Activated naive CD8-positive, alpha-beta T cell treated with anti-CD3 and anti-CD28 coated beads for 36 hours (primary cell): ENCODE measurements at places on chromosomes 6 and 20. TPM values are rescaled to one million over a fixed set of nuclear protein-coding genes. Genes with fewer than 3 reads are reported as not detected.

DNA sequence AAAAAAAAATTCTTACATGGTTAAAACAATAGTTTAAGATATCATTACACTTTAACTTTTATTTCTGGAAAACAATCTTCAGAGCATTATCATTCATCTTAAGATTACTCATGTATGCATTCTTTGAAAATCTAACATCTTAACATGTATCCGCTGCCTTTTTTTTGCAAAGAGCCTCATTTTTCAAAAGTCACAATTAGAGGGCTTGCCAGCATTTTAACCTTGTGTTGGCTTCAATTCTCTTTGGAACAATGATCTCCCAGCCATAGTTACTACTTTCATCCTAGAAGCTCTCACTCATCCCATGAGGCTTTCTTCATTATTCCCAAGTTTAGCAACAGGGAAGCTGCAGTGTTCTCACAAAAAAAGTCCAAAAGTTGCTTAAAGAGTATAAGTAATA is 330.8 kb downstream of the BCKDHB start:
- DNase-seq: no peak
- peaks cover 3% of the 10 kb centered on the region for H3K36me3 ChIP-seq
- H3K27me3 ChIP-seq: no peaks in the 10 kb centered on the region
- H3K27ac ChIP-seq: no peak overlapping the region
- H3K4me3 ChIP-seq: no peak overlapping the region
- no peaks in the 10 kb centered on the region for H3K4me1 ChIP-seq

DNA sequence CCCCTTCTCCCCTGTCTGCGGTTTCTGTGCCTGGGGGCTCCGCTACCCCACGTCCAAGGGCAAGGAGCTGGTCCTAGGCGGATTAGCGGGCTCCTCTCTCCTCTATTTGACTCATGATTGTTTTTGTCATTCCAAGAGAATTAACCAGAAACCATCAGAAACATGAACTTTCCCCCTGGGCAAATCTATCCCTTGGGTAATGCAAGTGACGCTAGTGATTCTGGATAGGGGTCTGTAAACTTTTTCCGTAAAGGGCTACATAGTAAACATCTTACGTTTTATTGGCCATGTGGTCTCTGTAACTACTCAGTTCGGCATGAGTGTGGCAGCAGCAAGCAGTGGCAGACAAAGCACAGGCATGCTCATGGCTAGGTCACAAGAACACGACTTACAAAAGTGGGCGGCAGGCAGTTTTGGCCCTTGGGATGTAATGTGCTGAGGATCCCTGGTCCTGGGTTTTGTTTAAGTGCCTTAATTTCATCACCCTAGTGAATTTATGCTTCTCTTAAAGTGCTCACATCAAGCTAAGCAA is 654 bp downstream of the CST11 start:
- DNase-seq: no peak
- no peaks in the 10 kb centered on the region for H3K36me3 ChIP-seq
- no peaks in the 10 kb centered on the region for H3K27me3 ChIP-seq
- H3K4me1 ChIP-seq: peaks cover 16% of the 10 kb centered on the region
- H3K4me3 ChIP-seq: no peak overlapping the region
- H3K27ac ChIP-seq: no peak overlapping the region

DNA sequence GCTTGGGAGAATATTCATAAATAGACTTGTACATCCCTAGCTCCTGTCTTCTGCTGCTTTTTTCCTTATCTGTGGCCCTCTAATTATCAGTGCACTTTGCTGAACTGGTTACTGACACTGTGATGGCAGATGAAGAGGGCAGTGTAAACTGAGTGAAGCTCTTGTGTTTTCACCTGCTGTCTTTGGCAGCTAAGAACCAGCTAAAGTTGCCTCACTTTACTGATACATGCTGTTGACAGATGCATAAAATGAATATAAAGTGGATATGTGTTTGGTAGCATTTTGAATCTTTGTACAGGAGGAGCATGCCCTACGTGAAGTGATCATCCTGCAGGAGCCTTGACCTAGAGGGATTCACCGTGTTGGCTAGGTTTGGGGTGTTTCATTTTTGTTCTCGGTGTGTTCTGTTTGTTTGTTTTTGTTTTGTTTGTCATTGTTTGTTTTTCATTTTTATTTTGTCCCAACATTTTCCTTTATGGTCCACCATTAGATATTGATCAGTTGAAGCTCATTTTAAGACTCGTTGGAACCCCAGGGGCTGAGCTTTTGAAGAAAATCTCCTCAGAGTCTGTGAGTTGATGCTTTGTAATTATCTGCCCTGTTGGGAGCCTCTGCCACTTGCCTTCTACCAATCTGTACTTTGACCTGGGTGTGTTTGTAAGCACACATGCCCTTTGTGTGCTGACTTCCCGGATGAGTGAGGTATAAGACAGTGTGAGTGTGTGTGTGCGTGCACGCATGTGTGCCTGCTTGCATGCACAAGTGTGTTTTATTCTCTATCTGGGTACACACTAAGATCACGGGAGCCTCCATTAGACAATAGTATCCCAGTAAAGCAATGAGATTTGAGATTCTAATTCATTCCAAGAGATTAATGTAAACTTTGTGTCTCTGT is 34.6 kb upstream of the MAPK13 start:
- H3K4me3 ChIP-seq: no peak overlapping the region
- H3K36me3 ChIP-seq: peaks cover 13% of the 10 kb centered on the region
- H3K4me1 ChIP-seq: peaks cover 28% of the 10 kb centered on the region
- H3K27me3 ChIP-seq: no peaks in the 10 kb centered on the region

DNA sequence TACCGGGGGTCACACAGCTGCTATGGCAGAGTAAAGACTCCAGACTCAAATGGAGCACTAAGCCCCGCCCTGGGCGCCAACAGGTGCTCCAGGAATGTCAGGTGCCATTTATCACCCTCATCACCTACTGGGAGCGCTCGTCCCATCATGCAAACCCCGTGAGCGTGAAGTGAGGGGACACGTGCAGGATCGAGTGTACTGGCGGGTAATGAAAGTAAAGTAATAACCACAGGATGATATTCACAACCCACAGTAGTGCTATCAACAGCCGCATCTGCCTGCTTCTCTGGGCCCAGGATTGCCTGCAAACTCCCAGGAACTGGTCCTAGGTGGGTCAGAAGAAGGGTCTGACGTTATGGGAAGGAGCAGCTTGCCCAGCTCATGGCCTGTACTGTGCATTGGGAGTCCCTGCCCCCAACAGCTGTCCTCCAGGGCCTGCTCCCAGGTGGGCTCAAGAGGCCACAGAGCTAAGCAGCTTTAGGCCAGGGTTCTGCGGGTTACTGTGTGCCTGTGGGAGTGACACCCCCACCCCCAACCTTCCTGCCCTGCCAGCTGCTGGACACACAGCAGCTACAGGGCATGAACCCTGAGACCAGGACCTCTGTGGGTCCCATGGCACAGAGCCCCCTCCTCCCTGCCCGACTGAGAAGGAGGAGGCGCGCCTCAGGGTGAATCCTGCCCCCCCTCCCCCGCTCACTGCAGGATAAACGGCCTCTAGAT is 120.5 kb upstream of the SULF2 start:
- no peaks in the 10 kb centered on the region for H3K27me3 ChIP-seq
- H3K4me3 ChIP-seq: no peak overlapping the region
- DNase-seq: no peak
- no peaks in the 10 kb centered on the region for H3K36me3 ChIP-seq

DNA sequence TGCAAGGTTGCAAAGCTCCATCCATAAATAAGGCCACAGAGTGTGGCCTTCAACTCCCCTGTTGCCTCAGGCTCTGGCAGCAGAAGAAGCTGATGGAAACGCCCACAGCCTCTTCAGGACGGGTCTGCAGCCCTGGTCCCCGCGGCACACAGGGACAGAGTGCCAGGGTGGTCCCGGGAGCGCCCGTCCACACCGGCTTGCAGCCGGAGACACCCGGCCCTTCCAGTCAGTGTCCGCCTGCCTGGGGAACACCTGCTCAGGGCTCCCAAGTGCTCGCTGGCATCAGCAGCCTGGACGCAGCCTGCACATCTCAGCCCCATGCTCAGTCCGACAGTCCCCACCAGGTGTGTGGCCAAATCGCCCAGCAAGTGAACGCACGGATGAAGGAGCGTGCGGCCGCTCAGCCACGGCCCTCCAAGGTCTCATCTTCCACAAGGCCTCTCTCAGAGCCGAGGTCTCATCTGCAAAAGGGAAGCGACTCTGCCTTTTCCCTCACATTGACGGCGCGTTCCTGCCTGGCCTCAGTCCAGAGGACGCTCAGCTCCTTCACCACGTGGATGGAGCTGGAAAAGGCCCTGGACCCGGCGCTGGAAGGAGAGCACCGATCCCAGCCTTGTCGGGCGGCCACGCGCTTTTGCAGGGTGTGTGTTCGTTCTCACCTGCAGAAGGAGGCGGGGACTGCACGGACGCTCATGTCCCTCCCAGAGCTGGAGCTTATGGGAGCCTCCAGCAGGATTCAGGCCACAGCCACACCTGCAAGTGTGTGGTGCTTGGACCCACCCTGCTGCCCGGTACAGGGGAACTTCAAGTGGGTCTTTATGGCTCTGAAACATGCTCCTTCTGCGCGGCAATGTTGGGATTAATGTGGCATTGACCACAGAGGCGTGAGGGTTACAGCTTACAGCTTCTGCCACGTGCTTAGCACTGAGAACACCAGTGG is 180.4 kb downstream of the DLL1 start:
- H3K4me1 ChIP-seq: no peaks in the 10 kb centered on the region
- no peaks in the 10 kb centered on the region for H3K36me3 ChIP-seq
- H3K27ac ChIP-seq: no peak overlapping the region
- no peaks in the 10 kb centered on the region for H3K27me3 ChIP-seq
- H3K4me3 ChIP-seq: no peak overlapping the region

DNA sequence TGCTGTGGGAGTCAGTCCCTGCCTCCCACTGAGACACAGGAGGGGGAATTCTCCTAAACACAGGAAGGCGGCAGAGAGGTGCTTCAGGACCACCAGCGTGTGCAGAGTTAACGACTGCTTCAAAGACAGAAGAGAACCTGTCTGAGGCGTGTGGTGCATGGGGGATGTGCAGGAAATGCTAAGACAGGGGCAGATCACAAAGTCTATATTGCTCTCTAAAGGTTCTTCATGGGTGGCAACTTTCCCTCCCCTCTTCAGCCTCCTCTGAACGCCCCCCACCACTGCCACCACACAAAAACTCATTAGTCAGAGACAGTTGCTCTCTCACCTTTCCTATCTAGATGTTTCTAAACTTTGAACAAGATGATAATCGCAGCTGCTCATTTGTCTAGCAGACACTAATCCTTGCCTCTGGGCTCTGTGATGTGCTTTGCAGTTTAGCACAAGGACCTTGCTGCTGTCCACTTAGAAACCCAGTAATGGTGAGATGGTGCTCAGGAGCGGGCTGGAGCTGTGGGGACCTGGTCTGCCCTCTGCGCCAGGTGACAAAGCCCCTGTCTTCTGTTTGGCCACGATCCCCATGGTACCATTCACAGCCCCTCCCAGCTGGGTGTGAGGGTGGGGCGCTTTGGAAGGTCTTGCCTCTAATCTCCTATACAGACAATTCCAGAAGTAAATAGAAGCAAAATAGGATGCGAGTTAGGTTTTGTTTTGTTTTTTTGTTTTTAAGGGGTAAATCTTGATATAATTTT is 219.6 kb downstream of the NRN1 start:
- peaks cover 19% of the 10 kb centered on the region for H3K4me1 ChIP-seq
- no peaks in the 10 kb centered on the region for H3K27me3 ChIP-seq
- H3K36me3 ChIP-seq: no peaks in the 10 kb centered on the region
- no peak for DNase-seq
- no peak overlapping the region for H3K27ac ChIP-seq

DNA sequence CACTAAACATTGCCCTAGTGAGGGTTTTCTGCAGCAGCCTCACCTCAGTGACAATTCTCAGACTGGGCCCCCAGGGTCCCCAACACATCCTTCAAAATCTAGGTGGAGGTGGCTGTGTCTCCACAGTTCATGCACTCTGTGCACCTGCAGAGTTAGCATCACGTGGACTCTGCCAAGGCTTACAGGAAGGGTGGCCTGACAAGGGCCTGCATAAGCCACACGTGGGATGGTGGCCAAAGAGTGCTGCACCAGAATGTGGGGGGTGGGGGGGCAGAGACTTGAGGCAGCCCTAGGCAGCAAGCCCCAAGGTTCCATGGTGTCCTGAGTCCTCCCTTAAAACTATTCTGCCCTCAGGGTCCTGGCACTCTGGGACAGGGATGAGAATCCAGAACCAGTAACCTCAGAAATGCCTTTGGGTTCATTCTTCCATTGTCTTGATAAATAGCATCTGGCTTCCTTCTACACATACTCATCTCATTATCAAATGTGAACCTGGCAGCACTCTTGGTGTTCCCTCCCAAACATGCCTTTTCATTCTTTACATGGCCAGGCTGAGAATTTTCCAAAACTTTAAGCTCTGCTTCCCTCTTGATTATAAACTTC is 1.6 kb upstream of the SERPINB1 start:
- H3K4me3 ChIP-seq: no peak overlapping the region
- peaks cover 58% of the 10 kb centered on the region for H3K4me1 ChIP-seq
- no peaks in the 10 kb centered on the region for H3K27me3 ChIP-seq
- peaks cover 11% of the 10 kb centered on the region for H3K36me3 ChIP-seq
- H3K27ac ChIP-seq: no peak overlapping the region

Gene MMP24
- not detected for total RNA-seq

Gene TRAPPC3L
- not detected for total RNA-seq
